ENCODE measurements at places on chromosomes 16 and 17.
A peak's percentile ranks its signal among the peaks of the same experiment; 100 is the strongest.

DNA sequence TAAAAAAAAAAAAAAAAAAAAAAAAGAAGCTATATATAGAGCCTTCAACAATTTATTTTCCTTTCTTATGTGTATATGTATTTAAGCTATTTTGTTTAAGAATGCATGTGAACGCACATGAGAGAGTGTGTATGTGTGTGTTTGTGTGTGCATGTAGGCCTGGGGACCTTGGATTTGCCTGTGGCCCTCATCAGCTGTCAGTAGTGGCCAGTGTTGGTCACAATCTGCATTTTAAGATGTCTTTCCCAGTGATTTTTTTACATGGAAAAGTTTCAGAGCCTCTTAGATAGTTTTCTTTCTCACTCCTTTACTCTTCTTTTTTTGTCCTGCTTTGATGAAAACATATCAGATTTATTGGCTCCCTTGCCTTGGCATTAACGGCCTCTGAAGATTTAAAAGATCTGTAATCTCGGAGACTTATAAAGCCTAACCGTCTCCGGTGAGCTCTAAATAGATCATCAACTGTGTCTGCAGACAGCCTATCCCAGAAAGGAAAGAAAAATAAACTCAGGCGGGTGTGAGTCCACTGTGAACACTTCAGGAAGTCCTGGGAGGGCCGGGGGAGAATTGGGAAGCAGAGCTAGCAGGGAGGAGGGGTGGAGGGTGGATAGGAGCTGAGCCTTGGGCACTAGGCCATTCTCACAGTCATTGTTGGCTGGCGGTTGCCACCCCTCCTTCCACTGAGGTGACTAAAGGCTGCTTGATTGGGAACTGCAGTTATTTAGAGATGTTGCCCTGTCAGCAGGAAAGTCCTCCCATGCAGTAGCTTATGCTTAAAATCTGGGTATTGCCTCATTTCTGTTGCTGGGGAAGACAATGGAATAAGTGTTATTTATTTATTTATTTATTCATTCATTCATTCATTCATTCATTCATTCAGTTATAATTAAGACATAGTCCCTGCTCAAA, 86.8 kb downstream of the WWP2 start:
- ATAC-seq = peak; percentile 75

DNA sequence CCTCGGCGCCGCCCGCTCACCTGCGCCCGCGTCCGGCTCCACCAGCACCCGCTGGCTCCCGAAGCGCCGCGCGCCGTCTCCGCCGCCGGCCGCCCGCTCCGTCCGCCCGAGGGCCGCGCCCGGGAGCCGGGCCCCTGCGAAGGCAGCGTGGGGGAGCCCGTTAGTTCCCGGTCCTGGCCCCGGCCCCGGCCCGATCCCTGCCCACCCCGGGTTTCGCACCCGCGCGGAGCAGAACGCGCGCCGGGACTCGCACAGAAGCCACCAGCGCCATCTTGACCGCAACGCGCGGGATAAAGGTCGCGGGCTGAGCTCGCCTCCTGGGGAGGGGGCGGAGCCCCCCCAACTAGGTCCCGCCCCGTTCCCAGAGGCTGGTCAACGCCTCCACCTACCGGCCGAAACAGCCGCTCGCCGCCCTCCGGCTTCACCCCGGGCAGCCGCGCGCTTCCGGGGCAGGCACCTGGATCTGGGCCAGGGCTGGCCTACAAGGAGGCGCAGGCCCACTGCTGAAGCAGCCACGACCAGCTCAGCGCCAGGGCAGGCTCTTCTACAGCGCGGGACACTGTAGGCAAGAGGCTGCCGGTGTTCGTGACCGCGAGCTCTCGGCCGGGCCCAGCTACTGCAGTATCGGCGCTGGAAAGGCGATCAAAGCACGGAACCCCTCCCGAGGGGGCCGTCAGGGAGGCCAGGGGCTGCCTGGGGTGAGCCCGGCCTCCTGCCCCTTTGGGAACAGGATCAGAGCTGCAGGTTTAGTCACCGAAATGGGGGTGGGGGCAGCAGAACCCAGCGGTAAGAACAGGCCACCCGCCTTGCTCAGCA, at the start of gene ECI1:
Gene ECI1 (minus strand): TSS at position 292 of the 816 bp plus-strand sequence. CDS start 21 bp downstream, at position 271.
- peak; percentile 94 for ATAC-seq

GRCh38 chr16:66848172-66848571, 4.0 kb downstream of the CA7 start:
- no peak for ATAC-seq

DNA sequence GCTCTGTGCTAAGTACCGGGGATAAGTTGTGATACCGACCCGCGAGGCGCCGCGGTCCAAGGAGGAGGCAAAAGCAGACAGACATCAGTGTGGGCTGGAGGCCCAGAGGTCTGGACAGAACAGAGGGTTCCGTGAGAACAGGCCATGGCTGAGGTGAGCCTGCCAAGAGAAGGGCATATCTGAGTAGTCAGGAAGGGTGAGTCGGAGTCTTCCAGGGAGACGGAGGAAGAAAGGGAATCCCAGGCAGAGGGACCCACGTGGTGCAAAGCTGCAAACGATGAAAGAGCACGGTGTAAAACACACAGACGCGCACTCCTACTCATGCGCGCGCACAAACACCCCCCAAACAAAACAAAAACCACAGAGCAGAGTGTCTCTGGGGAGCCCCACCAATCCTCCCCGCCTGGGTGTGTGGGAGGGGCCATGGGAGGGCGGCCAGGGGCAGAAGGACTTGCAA, 18.1 kb downstream of the RHBDL3 start:
- ATAC-seq = no peak

DNA sequence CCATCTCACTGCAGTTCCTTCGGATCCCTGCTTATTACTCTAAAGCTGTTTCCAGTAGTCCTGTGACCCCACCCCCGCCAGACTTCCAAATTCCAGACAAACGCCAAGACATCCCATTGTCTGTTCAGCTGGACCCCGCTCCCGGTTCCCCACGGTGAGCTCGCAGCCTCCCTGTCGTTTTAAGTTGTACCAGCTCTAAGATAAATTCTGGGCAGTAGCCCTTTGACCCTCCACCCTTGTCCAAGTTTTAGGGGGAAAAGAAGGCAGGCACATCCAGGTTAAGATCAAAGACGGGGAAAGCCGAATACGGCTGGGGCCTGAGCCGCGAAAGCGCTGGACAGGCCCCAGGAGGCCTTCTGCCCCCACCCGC, 589 bp downstream of the ARL6IP1 start:
- ATAC-seq = no peak
